ENCODE measurements at places on chromosomes 16 and 17.

- no peak for DNase-seq
These were observed 53.8 kb downstream of the PECAM1 start for GRCh38 chr17:64336760-64337413.

DNA sequence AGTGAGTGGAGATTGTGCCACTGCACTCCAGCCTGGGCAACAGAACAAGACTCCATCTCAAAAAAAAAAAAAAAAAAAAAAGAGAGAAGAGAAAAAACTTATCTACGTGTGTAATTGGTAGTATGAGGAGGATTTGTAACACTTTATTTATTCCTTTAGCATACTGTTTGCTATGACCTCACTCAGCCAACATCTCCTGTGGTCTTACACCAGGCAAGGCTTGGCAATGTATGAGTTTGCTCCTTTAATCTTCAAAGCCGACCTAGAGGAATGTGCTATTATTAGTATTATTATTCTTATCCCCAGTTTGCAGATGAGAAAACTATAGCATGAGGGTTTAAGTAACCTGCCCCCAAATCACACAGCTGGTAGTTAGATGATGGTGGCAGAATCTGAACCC, 35.8 kb upstream of the HAPSTR1 start:
- DNase-seq = peak; percentile 43

GRCh38 chr17:61007980-61008379, 330.3 kb downstream of the BCAS3 start:
- peak; percentile 49 for DNase-seq

GRCh38 chr17:21124086-21124485, 2.7 kb upstream of the DHRS7B start:
- DNase-seq = no peak

- peak; percentile 10 for DNase-seq
These were observed 9.9 kb downstream of the TBX4 start for GRCh38 chr17:61461967-61462718.

GRCh38 chr17:78359997-78360370, at the start of gene SOCS3:
TSS of gene SOCS3 (minus strand) at chr17:78360077. CDS start at chr17:78359095, 982 bp downstream.
- peak; percentile 99 for DNase-seq

DNA sequence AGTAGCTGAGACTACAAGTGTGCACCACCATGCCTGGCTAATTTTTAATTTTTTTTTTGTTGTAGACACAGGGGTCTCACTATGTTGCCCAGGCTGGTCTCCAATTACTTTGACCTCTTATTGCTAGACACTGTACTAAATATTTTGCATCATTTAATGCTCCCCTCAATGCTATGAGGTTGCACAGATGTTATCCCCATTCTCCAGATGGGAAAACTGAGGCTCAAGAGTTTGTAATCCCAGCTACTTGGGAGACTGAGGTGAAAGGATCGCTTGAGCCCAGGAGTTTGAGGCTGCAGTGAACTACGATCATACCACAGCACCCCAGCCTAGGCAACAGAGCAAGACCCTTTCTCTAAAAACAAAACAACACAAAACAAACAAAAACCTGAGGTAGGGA, 443.3 kb upstream of the C16orf82 start:
- DNase-seq = no peak

DNA sequence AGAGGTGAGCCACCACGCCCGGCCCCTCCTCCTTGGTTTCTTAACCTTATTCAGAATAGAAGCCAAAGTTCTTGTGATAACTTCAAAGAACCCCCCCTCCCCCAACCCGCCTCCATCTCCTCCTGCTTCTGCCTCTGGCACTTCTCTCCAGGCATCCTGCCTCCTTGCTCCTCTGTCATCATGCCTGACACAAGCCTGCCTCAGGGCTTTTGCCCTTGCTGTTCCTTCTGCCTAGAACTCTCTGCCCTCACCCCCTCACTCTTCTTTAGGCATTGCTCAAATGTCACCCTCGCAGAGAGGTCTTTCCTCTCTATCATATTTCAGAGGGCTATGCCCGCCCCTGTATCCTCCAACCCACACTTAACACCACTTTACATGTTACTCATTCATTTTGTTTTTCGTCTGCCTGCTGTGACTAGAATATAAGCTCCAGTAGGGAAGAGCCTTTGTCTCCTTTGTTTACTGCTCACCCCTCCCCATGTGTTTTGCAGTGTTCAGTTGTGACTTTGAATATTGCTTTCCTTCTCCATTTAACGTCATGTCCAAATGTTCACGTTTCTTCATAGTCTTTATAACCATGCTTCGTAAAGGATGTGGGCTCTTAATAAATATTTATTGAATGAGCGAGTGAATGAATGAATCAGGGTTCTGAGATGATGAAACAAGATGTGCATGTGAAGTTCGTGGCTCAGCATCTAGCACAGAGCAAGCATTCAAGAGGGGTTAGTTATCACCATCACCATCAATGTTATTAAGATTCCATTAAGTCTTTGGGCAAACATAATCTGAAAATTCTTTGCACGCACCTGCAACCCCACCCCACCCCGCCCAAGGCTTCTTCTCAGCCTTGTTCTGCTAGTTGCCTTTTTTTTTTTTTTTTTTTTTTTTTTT, 186.2 kb upstream of the WSCD1 start:
- DNase-seq = no peak

All from cardiac fibroblast (primary cell).